RWPE1 (cell line): ENCODE measurements at places on chromosomes 5 and 9.
A peak's percentile ranks its signal among the peaks of the same experiment; 100 is the strongest.

- no peak for DNase-seq
Observed at GRCh38 chr5:180600554-180601041, 9.3 kb upstream of the SCGB3A1 start.

- peak; percentile 75 for DNase-seq
Observed at GRCh38 chr9:36328798-36329411, 70.7 kb upstream of the GNE start.

DNA sequence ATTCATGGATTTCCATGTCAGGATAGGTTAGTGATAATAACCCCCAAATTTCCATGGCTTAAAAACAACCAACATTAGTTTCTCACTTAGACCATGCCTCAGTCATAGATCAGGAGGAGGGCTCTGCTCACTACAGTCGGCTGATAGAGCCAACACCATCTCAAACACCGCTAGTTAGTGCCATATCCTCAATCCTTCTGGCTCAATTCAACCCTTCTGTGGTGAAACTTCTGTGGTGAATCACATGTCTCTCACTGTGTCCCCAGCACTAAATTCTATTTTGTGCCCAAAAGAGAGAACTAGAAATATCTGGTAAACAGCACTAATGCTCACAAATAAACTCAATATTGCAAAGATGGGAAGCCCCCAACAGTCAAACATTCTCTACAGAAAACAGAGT, 21.1 kb downstream of the ECPAS start:
- no peak for DNase-seq

DNA sequence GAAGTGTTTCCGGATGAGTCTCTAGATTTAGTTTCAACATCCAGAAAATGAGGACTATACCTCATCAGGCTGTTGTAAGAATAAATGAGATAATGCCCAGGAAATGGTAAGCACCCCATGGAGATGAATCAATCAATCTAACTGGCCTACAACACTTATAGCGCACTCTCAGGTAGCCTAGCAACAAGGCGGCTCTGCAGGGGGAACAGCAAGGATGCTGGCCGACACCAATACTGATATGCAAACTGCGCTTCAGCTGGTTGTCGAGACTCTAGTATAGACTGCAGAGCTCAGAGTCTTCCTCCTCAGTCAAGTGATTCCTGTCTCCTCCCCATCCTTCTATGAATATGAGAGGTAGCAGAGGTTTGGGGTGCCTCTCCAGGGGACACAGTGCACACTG, 218.8 kb upstream of the WWC1 start:
- DNase-seq, result no peak

DNA sequence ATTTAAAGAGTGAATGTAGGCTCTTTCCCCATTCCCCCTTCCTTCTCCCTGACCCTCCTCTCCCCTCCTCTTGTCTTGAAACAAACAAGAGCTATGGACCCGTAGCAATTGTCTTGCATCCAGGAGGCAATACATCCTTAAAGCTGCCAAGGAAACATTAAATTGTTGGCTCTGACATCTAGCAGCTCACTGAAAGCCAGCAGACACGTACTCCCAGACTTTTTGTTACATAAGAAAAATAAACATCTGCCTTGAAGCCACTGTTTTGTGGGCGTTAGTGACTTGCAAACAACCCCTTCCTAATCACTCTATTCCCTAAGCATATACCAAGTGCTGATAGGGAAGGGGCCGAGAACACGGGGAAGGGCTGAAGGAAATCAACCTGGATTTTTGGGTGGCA, 8.6 kb downstream of the SLC45A2 start:
- DNase-seq, result no peak
